ENCODE measurements at places on chromosomes 2 and 18.

GRCh38 chr2:23529659-23530058 is 144.7 kb downstream of the KLHL29 start:
- DNase-seq: no peak

DNA sequence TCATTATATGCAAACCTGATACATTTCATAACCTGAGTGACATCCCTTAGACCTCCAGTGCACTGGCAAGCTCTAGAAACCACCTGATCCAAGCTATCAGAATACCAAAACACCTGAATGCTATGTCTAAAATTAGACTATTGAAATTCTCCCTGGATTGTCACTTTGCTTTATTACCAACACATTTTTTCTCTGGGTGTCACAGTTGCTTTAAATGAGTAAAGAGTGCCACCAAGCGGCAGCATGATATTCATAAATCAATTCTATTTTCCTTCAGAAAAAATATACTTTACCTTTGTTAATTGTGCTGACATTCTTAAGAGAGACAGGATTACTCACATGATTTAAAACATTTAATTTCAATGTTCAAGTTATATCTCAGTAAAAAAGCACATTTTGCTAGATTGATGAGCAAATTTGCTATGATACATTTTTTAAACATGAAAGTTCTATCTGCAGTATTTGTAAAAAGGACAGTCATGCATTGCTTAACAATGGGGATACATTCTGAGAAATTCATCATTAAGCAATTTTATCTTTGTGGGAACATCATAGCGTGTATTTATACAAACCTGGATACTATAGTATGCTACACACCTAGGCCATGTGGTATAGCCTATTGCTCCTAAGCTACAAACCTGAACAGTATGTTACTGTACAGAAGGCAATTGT is 338.4 kb upstream of the SLC39A10 start:
- DNase-seq: peak; percentile 27

- peak; percentile 58 for DNase-seq
Observed at GRCh38 chr2:203782262-203782976, 76.0 kb downstream of the CD28 start.

- DNase-seq: no peak
Observed at GRCh38 chr18:28961669-28962228, 784.8 kb upstream of the CDH2 start.

Measured in stimulated activated CD4-positive, alpha-beta T cell treated with anti-CD3 and anti-CD28 coated beads, Interleukin-1b, Interleukin-23, amount 100 ng/mL, for 4 hours (primary cell).